ENCODE measurements at places on chromosomes 16 and 17.

DNA sequence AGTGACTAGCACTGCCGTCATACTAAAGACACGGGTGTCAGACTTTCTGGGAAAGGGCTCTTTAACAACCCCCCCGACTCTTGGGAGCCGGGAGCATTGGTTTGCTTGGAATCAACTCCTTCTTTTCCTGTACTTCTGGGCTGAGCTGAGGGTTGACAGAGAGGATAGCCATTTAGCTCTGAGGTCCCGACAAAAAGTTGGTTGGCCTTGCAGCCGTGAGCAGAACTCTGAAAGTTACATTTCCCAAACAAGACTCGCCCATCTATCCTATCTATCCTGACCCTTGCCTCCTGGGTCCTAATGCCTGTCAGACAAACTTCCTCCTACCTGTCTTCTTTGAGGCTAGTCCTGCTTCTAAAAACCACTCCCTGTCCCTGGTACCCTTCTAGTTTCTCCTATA, 460.8 kb upstream of the TOM1L1 start:
- no peak for DNase-seq

DNA sequence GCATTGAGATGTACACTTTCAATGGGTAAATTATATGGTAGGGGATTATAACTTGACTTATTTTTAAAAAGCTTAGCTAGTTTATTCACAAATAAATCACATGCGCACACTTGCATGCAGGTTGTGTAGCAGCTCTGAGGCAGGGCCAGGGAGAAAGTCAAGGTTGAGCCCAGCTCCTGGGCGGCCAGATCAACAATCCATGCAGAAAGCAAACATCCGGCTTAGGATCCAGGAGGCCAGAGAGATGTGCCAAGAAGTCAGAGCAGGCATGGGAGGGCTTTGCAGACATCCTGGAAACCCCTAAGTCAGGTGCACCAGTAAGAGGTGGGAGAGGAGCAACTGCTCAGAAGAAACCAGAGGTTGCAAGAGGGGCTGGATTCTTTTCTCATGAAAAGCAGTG, 186.5 kb downstream of the AXIN2 start:
- no peak for DNase-seq

- no peak for DNase-seq
Observed at GRCh38 chr17:39151943-39152818, 744 bp upstream of the PLXDC1 start.

DNA sequence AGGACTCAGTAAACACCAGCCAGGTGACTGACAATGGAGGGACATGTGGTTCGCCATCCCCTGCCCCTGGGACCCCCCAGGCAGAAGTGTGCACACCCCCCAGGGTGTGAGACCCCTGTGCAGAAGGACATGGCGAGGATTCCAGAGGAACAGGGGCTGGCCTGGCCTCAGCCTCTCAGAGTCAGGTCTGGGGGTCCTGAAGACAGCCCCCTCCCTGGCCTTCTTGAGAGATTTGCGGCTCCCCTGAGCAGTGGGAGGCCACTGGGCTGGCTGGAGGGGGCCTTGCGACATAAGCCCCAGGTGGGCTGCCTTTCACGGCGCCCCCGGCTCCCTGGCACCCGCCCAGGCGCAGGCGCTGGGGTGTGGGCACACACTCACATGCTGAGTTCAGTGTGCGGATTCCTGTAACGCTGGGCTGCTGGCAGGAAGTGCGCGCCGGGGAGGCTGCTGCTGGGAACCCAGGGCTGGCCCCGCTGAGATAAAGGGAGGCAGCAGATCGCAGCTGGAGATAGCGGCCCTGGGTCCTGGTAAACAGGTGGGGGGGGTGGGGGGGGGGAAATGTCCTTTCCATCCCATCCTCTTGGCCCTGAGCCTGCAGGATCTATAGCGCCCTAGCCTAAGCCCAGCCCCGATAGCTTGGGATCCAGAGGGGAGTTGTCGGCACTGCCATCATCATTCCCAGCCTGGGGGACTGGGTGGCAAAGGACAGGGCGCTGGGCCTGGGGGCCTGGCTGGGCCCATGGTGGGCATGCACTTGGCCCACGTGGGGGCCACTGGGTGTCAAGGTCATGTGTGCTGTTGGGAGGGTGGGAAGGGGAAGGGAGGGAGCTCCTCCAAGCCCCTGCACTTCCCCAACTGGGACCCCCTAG, 27.1 kb downstream of the TMEM235 start:
- no peak for DNase-seq

DNA sequence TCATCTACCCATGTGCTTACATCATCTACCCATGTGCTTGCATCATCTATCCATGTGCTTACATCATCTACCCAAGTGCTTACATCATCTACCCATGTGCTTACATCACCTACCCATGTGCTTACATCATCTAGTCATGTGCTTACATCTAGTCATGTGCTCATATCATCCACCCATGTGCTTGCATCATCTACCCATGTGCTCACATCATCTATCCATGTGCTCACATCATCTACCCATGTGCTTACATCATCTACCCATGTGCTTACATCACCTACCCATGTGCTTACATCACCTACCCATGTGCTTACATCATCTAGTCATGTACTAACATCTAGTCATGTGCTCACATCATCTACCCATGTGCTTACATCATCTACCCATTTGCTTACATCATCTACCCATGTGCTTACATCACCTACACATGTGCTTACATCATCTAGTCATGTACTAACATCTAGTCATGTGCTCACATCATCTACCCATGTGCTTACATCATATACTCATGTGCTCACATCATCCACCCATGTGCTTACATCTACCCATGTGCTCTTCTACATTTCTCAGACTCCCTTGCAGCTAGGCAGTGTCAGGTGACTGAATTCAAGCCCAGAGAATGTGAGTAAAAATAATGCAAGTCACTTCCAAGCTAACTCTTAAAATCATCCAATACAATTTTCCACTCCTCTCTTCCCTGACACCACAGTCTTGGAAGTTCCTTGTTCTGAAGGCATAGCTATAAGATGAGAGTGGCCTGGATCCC, 196.8 kb downstream of the CBLN1 start:
- no peak for DNase-seq

DNA sequence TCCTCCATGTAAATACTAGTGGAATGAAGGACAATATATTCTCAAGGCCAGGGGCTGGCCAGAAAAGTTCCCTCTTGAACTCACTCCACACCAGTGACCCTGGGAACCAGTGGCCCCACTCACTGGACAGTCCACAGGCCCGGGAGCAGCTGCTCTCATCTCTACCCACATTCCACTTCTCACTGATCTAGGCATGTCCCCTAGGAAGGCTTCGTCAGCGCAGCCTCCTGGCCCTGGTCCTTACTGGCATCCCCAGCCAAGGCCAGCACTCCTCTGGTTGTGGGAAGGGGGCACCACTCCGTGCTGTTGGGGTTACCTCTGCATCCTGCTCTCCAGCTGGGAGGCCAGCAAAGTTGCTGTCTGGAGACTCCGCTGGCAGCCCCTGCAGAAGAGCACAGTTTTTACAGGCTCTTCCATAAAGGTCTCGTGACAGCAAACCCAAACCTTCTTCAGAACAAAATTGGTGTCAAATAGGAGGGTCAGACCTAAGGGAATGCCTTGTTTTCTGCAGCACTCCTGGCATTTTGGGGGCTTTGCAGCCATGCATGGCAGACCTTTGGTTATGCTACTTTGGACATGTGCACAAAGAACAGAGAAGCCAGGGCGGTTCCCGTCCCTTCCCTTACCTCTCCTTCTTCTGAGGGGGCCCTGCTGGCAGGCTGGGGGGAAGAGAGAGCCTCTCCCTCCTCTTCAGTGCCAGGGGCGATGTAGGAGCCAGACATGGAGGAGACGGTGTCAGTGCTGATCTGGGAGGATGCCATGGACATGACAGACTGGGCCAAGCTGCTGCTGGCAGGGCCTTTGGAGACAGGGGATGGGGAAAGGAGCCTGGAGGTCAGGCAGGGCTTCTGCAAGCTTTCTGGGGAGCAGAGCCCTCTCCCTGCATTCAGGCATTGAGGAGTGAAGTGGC, 14.1 kb upstream of the FOXJ1 start:
- no peak for DNase-seq

DNA sequence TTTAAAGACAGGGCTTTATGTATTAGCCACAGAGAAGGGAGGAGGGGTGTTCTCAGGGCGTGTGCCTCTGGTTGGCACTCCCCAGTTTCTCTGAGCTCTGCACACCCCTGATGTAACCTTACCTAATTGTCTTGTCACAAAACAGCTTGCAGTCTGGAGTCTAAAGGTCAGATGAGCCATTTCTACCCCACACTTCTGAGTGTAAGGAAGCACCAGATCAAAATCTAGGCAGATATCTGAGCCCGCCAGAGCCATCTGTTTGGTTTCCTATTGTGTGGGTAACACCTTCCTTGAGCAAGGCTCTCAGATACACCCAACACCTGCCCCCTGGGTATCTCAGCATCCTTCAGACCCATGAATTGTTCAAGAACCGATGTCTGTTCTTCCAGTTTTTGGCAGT, 15.5 kb downstream of the CDH1 start:
- no peak for DNase-seq

GRCh38 chr16:12250578-12250977, 274.0 kb downstream of the SNX29 start:
- no peak for DNase-seq

GRCh38 chr16:65574326-65574966, 452.6 kb upstream of the CDH11 start:
- no peak for DNase-seq

- DNase-seq = no peak
Observed at GRCh38 chr17:38693700-38694329, 11.3 kb upstream of the MLLT6 start.

- DNase-seq = no peak
Observed at GRCh38 chr17:7224110-7224509, 4.4 kb downstream of the ACADVL start.

DNA sequence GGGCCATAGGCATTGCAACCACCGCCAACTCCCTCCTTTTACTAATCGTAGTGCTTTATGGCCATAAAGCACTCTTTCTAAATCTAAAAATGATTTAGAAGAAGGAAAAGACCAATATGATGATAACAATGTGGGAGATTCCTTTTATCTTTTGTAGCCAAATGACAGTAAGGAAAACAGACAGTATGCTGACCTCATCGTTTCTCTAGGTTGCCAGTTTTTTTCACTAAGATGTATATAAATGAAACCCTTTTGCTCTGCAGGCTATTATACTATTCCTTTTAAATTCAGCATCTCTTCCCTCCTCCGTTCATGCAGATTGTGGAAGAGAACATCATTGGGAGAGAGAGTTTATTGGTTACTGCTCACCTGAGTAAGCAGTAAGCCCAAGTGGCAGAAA, 25.3 kb downstream of the OTOA start:
- DNase-seq = no peak

DNA sequence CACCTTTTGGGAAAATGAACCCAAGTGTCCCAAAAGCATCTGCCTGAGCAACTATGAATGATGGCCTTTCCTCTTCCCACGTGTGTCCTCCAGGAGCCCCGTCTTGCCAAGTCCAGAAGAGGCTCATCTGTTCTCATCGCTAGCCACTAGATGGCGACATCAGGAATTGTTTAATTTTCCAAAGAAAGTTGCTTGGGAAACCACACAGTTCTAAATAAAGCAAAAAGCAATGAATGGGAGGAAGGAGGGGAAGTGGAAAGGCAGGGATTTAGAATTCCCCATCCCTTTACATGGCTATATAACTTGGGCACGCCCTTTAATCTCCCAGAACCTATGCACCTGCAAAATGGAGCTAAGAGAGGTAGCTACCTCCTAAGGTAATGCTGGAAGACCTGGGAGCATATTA, 9.0 kb upstream of the CDH5 start:
- DNase-seq = no peak

DNA sequence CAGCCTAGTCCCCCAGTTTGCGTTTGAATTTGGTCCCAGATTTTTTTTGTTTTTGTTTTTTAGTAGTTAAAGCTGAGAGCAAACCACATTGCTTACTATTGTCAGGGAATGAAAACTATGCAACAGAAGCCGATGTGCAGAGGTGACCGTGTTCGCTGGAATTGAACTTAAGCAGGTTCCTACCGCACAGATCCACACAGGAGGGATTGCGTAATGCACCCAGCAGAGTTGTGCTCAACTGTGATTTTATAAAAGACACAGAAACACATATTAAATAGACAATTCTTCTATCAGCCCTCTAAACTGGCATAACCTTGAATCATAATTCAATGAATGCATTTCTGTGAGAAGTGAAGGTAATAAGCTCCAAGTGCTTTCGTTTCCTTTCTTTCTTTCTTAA, 443.0 kb downstream of the WWOX start:
- DNase-seq = no peak

- no peak for DNase-seq
Observed at GRCh38 chr16:56657555-56658326, at the start of gene MT1F. Gene MT1F (plus strand): TSS chr16:56657959. CDS start chr16:56658059, 100 bp downstream.

DNA sequence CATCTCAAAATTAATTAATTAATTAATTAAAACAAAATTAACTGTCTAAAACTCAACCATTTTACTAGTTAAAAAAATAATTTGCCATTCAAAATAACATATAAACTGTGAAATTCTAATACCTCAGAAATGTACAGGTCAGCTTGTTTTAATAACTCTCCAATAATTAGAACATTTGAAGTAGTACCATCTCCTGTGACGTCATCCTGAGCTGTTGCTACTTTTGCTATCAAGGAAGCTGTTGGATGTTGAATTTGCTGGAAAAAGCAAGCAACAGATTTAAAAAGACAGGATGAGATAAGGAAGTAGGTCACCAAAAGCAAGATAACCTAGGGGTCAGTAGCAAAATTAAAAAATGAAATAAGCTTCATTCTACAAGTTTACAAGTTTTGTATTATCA, 2.8 kb downstream of the CCT6B start:
- DNase-seq = no peak

- no peak for DNase-seq
Observed at GRCh38 chr17:72616447-72616846, 476.0 kb downstream of the SLC39A11 start.

GRCh38 chr17:512926-513325, 160.3 kb upstream of the RPH3AL start:
- DNase-seq = no peak

DNA sequence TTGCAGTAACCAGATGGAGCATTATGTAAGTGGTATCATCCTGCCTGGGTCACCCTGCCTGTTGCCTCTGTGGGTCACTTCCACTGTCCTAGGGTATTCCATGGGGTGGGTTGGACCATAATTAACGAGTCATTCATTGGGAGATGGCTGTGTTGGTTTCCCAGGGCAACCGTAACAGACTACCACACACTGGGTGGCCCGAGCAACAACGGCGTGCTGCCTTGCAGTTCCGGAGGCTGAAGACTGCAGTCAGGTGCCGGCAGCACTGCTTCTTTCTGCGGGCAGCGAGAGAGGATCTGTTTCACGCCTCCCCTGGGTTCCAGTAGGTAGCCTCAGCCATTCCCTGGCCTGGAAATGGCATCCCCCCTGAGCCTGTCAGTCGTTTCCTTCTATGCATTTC, 28.9 kb upstream of the CMIP start:
- no peak for DNase-seq

DNA sequence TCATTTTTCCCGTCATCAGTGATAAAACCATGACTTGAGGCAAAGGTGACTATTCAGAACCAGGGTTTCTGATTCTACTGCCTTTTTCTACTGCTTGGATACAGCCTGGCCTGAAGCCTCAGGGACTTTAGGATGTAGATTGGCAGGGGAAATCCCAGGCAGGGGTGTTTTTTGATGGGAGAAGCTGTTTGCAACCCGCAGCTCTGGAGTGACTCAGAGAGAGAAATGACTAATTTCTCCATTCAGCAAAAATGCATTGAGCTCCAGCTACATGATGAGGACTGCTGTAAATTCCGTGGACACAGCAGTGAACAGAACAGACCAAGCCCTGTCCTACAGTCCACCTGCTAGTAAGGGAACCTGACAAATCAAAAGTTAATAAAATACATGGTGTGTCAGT, 560.6 kb downstream of the CDH13 start:
- DNase-seq = no peak

Measured in esophagus squamous epithelium (tissue), 5 donors.